AG04450 (cell line): ENCODE measurements at places on chromosomes 11 and 22.
A peak's percentile ranks its signal among the peaks of the same experiment; 100 is the strongest.

GRCh38 chr22:42581762-42582716 lies 28.3 kb downstream of the SERHL2 start:
- no peak for DNase-seq

GRCh38 chr11:113949891-113950290 lies 25.0 kb upstream of the HTR3A start:
- no peak for DNase-seq

- no peak for DNase-seq
Observed at GRCh38 chr11:65911682-65912568, 6.9 kb downstream of the C11orf68 start.

GRCh38 chr11:119684361-119685110 lies 44.5 kb downstream of the NECTIN1 start:
- peak; percentile 16 for DNase-seq

DNA sequence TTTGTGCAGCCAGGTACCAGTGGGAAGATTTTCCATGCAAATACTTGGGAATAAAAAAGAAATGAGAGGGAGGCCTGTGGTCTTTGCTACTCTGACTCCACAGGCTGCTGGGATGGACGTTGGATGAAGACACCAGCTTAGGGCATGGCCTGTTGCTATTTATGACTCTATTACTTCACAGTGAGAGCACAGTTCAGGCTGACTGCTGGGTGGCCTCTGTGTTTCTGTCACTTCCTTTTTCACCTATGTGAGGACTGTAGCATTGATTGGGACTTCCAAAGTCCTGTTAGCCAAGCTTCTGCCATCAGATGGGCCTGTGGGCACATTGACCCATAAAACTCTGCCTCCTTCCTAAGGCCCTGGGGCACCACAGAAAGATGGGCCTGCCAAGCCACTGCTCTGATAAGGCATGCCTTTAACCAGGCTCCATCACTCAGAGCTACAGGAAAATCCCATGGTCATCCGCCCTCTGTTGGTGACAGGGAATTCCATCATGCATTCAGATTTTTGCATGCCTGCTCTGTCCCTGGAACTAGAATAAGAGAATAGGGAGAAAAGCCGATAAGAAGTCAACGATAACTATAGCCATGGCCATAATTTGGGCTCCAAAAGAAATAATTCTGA lies 64.6 kb downstream of the KCNJ1 start:
- DNase-seq: no peak

DNA sequence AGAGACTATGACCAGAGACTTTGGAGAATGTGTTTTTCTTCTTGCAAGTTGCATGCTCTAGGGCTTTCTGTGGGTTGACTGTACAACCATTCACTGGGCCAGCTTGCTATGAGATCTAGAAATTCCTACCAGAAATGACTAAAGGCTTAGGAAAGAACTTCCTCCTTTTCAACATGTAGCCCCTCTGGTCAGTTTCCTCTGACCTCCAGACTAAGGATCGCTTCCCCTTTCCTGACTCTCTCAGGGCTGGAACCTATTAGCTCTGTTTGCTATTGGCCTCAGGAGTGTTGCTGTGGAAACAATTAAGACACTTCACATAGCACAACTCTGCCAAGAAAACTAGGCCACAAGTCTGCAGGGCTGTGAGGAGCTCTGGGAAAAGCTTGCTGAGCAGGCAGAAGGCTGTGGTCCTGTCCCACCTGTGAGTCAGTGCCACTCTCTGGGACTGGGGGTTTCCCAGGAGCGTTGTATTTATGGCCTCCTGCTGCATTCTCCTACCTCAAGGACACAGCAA lies 10.7 kb downstream of the CRY2 start:
- no peak for DNase-seq

- no peak for DNase-seq
Observed at GRCh38 chr11:83070731-83071566, 748 bp downstream of the RAB30 start.

DNA sequence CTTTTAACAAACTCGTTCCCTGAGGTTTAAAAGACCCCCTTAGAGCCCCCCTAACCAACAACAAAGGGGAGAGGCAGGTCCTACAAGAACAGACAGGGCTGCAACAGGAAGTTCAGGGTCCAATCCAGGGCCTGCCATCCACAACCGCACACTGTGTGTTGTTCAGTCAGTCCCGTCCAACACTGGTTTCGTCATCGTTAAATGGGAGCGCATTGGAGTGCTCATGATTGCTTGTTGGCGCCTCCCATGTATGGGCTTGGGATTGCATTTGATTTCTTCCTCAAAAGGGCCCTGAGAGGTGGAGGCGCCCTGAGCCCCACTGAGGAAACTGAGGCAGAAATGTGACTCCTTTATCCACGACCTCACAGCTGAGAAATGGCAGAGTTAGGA lies 174.1 kb downstream of the MN1 start:
- no peak for DNase-seq

DNA sequence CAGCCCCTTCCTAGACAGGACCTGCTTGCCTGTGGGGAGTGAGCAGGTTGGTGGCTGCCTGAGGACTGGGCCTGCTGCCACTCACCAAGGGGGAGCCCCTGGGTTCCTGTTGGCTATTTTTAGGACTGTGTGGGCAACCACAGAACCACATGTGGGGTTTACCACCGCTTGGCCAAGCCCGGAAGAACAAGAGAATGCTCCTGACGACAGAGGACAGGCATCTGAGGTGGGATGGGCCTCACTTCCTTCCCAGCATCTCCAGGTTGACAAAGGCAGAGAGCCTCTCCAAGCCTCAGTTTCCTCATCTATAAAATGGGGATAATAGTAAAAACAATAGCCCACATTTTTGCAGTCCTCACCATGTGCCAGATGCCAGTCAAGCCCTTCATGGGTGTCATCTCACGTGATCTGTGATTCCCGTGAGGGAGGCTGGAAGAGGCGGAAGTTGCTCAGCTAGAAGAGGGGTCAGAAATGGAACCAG lies 43.6 kb downstream of the LRRC32 start:
- no peak for DNase-seq

GRCh38 chr11:123543797-123544196 lies 110.6 kb downstream of the SCN3B start:
- no peak for DNase-seq

DNA sequence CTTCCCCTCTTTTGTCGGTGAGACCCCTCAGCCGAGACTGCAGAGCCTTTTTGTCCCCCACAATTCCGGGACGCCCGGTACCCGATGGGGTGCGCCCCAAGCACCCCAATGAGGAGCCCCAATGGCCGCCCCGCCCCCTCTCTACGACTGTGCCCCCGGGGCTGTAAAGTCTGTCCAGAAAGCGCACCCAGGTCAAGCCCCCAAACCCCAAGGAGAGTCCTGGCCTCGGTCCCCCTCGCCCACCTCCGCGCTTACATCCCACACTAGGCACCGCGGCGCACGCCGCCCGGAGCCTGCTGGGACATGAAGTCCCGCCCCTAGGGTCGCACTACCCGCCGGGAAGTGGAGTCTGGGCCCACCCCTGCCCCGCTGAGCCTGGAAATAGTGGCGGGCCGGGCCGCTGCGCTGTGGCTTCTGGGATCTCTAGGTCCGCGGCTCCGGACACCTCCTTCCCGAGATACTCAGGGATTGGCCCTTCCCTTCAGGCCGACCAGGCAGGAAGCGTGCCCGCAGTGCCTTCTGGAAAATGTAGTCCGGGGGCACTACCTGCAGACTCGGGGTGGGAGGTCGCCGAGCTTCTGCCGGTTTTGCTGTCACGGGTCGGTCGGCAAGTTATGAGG lies at the start of gene MEN1:
Gene MEN1 (minus strand): TSS at position 281 of the 620 bp plus-strand sequence. CDS start 442 bp downstream, outside the sequence.
- peak; percentile 84 for DNase-seq

DNA sequence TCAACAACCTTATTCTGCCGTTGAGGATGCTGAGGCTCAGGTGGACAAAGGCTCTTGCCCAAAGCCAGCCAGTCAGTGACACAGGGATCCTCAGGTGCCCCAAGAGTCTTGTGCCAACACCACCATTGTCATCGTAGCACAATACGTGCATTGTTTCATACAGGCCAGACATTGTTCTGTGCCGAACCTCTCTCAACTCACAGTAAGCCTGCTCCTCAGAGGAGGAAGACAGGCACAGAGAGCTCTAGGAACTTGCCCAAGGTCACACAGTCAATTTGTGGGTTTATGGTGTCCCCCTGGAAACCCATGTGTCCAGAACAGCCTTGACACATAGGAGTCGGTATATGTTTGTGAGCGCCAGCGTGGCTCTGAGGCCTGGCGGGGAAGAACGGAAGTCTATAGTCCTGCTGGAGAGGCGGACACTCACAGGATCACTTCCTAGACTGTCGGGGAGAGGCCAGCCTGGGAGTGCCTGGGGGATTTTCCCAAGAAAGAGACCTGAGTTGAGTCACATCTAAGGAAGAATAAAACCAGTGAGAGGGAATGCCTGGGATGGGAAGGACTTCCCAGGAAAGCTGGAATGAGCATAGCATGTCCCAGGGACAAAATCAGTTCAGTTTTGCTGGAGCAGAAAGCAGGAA lies 20.2 kb downstream of the LIF start:
- no peak for DNase-seq

GRCh38 chr22:37340331-37341262 lies 58.3 kb downstream of the CYTH4 start:
- no peak for DNase-seq

DNA sequence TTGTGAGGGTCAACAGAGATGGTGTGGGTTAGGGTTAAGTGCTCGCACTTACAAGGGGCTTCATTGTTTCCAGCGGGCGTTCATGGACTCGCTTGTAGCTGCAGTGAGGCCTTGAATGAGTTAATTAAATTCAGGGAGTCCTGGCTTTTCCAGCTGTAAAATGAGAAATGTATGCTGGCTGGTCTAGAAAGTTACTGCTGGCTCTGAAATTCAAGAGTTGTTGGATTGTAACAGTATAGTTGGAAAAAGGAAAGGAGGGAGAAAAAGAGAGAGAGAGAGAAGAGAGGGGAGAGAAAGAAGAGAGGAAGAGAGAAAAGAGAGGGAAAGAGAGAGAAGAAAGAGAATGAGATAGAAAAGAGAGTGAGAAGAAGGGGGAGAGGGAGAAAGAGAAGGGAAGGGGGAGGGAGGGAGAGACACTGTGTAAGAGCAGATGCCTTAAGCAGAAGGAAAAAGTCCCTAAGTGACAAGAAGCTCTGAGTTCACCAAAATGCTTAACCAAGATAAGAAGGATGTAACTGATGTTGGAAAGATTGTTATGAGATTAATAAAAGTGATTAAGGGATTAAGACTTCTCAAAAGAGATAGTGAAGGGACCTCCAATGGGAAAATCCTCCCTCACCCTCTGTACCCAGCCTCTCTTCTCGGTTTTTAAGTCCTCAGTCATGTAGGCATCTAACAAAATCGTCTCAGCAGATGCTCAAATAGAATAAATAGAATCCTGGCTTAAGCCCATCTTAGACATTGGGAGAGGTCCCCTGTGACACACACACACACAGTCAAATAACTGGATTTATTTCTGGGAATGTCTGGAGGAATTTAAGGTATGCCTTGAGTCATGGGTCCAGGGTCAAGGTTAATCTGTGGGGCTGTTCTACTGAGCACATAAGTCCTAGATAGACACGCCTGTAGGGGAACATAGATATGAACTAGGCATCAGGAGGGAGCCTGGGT lies 477.9 kb downstream of the MIAT start:
- no peak for DNase-seq

- DNase-seq: no peak
Observed at GRCh38 chr11:126140926-126141280, 70.5 kb downstream of the RPUSD4 start.

DNA sequence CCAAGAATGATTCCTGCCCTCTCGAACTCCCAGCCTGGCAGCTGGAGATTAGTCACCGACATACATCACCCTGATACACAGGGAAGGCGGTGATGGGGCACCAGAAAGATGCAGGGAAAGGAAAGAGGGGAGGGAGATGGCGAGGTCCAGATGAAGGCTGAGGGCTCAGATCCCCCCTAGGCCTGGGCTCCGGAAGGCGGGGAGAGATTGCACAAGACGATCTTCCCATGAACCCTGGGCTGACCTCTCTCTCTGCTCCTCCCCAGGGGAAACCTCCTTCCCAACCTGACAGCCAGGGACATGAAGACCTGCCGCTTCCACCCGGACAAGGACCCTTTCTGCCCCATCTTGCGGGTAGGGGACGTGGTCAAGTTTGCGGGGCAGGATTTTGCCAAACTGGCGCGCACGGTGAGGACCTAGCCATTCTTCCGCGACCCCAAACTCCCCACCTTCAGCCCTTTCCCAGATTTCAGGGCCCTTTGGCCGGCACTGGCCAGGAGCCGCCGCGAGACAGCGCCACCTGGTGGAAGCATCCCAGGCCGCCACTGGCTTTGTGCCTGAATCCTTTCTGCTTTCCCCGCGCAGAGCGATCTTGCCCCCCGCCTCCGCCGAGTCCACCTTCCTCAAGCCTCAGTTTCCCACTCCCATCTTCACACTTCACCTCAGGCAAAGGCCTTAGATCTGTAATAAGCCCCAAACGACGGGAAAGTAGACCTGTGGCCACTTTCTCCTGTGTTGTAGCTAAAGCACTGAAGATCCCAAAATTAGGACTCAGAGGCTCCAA lies 11.5 kb downstream of the P2RX3 start:
- DNase-seq: no peak

GRCh38 chr11:134861490-134862104 lies 449.6 kb upstream of the B3GAT1 start:
- DNase-seq: no peak

DNA sequence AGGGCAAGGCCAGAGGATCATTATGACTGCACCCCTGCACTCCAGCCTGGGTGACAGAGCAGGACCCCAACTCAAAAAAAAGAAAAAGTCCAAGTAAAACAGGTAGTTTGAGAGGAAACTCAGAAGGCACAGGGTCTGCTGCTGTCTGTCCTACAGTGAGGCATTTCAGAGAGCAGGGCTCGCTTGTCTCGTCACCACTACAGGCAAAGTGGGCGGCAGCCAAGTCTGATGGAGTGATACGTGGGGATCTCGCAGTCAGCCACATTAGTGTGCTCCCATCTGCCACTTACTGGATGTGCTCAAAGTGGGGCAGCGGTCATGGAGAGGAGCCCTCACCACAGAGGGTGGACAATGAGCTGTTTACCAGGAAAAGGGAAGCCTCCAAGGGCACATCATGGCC lies 42.1 kb downstream of the PI4KA start:
- DNase-seq: no peak

DNA sequence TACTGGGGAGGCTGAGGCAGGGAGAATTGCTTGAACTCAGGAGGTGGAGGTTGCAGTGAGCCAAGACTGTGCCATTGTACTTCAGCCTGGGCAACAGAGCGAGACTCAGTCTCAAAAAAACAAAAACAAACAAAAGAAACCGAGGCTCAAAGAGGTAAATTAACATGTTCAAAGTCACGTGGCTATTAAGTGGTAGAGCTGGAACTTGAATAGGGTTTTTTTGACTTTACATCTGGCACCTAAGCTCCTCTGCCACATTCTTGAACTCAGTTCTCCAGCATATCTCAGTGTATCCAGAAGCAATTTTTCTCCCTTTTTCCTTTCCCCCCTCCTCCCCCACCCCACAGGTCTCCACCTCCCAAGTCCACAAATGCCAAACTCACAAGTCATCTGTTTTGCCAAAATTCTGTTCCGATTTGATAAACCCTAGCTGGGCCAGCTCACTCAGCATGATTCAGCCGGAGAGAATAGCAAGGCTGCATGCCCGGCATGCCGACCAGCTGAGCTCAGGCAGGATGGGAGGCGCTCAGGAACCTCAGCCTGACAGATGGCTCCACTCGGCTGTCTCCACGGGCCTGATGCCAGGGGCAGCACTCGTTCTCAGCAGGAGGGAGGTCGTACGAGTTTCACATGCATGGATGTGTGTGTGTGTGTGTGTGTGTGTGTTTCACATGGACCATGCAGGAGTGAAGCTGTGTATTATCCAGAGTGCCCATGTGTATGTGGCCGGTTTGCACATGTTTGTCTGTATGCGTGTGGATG lies 63.2 kb upstream of the RRAS2 start:
- DNase-seq: peak; percentile 100
